ENCODE measurements at places on chromosomes 2 and 18.

GRCh38 chr2:188865681-188866080, 108.5 kb upstream of the COL3A1 start:
- DNase-seq, result no peak

DNA sequence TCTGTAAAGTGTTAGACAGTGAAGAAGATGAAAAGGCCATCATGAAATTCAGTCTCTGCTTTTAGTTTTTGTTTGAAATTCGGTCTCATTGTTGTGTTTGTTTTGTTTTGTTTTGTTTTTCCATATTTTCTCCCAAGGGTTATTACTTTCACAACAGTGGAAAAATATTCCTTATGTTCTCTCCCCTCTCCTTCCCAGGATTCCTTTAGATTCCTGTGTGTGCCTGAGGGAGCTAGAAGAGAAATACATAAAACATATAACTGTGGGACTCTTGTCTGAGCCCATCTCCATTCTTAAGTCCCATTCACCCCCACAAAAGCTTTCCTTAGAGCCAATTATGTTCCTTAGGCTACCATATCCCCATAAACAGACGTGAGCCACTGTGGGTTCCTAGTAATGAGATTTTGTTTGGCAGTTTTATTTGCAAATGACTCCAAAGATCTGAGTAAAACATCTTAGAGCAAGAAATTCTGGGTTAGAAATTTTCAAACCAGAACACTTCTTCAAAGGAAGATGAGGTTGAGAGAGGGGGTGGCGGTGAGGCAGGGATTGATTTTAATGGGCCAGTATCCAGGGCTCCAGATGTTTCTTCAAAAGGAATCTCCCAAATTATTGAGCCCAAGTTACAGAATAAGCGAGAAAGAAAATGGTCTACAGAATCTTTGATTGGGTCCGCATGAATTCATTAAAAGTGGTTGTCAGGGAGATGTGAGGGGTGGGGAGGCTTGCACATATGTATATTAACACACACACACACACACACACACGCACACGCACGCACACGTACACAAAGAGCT, 157.8 kb upstream of the TNP1 start:
- no peak for DNase-seq

DNA sequence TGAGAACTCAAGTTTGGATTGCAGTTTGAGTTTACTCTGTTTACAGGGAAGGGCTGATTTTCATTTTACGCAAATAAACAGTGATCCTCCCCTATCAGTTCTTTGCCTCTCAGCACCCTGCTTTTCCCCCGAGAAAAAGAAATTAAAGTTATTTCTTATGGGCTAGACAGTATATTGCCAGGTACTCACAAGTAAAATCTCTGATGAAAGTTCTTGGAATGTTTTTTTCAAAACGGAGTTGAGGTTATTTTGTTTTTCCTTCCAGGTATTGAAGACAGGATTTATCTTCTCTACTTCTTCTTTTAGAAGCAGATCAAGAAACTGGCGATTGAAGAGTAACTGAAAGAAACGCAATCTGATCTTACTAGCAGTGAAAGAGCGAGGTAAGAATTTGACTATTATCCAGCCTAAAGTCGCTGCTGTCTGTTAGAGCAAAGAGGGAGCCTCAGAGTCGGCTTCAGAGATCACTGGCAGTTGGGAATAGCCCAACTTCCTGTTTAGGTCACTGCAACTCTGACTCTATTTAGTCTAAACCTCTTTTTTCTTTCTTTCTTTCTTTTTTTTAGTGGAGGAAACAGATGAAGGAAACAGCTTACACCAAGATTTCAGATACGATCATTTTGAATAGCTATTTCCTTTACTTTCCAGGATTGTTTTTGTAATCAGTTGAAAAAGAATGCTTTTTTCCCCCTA, at the start of gene TFPI:
Gene TFPI (minus strand): TSS at position 425 of the 693 bp plus-strand sequence. CDS start 50,667 bp downstream, outside the sequence.
- no peak for DNase-seq

DNA sequence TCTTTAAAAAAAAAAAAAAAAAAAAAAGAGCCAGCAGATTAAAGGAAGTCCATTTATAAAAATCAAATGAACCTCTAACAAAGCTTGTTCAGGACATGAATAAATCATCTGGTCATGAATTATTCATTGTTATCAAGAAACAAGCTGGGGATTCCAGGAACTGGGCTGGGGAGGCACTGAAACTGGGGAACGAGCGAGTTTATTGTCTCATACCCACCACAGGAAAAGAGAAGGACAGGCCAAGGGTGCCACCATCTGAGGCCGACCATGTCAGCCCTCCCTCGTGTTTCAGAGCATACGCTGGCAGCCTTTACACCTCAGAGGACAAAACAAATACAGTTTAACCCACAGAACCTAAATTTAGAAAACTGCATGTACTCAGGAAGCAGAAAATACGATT, 164.2 kb downstream of the VWC2L start:
- no peak for DNase-seq

DNA sequence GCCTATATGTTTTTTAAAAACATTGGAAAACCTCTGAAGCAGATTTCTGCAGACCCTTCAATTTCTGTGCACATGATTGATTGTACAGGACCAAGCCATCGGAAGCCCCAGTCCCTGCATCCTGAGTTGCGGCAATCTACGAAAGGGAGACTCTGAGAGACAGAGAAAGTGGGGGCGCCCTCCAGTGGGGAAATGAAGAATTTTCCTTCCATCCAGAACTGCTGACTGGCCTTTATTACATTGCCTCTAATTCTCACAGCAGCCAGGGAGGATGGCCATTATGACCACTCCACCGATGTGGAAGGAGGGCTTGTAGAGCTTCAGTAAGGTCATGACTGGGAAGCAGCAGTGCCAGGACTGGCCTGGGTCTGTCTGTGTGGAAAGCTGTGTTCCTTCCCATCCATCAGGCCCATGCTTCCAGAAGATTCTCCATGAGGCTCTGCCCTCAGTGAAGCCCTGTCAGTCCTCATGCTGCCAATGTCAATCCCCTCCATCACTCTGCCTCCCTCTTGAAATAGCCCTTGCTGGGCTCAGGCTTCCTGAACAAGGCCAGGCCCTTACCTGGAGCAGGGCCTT, 20.0 kb upstream of the RESP18 start:
- DNase-seq, result peak; percentile 56

DNA sequence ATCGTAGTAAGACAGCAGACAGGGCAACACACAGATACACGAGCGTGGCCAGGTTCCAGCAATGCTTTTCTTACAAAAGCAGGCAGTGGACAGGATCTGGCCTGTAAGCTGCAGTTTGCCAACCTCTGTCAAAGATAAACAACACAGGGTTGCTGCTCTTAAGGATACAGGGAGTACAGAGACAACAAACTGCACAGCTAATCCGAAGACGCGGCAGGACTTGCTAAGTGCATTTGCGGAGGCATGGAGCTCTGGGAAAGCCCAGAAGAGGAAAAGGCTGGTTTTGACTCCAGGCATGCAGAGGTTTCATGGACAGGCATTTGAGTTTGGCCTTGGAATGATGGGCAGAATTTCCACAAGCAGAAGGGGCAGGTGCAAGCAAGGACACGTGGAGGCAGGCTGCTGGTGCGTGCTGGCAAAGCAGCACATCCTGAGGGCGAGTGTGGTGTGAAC, 24.4 kb downstream of the SERTAD2 start:
- no peak for DNase-seq

- no peak for DNase-seq
Measured at GRCh38 chr2:59462422-59463197, 1090.8 kb downstream of the BCL11A start.

GRCh38 chr2:201285499-201285898, 25.2 kb downstream of the CASP8 start:
- no peak for DNase-seq

DNA sequence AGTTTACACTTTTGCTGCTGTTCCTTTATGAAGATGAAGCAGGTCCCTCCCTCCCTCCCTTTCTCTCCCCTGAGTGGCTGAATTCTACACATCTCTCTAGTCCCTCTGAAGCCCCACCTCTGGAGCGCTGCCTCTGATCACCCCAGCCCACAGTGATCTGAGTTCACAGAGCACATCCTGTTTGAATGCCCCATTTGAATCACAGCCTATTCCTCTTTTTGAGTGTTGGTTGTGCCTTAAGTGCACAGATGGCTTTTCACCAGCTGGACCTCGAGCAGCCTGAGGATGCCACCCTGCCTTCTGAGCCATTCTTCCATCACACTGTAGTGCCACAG, 87.1 kb downstream of the ITGB1BP1 start:
- DNase-seq, result no peak

DNA sequence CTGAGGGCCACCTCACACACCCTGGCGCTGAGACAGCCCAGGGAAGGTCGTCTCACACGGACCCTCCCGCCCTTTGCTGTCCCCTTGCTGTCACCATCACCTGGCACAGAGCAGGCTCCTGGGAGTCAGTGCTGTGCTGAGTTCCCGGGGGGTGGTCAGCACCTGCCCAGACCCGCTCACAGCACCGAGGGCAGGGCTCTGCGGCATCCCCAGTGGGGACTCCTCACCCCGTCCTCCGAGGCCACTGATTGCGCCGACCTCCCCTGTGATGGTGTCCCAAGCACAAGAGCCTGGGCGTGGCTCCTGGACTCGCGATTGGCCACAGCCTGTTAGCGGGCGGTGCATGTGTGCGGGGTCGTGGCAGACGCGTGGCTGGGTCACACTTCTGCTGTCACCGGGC, 65.9 kb downstream of the NFATC1 start:
- DNase-seq, result no peak

DNA sequence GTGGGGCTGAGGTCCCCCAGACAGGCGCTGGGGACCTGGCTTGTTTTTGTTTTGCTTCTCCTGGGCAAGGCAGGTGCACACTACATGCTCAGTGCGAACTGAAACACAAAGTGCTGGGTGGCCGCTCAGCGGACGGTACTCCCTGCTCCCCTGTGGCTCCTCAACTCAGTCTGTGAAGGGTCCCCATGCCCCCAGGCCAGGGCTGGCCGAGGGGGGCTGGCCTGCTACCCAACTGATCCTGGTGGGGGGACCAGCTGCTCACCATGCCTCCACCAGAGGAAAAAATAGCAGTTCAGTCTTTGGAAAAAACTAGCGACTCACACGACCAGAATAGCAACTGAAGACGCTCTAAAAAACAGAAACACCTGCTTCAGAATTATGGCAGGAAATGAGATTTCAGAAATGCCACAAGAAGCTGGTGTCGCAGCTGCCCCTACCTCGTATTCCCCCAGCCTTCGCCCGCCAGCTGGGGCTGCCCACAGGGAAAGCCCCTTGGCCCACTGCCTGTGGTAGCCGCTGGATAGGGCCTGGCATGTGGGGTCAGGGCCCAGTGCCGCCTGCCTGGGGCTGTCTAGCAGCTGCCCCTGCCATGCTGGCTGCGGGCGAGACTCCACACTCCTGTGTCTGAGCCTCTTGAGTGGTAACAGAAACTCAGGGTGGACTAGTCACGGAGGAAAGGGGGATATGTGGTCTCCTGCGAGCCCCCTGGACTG, 43.7 kb downstream of the MEX3C start:
- peak; percentile 51 for DNase-seq

DNA sequence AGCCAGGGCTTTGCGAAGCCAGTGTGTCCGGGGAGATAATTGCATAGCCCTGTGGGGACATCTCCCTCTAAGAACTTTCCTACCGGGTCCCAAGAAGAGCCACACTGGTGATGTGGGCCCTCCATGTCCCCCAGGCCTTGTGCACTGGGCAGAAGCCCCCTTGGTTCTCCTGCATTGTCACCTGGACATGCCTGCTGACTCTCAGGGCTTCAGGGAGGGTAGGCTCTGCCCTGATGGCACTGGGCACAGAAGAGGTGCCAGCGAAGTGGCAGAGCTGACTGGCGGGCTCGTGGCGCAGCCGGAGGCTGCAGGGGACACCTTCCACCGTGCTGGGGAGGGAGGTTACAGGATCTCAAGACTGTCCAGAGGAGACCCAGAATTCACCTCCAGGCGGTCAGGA, 28.3 kb downstream of the GLI2 start:
- DNase-seq, result peak; percentile 26

- DNase-seq, result no peak
Measured at GRCh38 chr2:50491541-50492476, 540.1 kb downstream of the NRXN1 start.

GRCh38 chr2:135800513-135801460, 36.2 kb downstream of the LCT start:
- DNase-seq, result no peak

DNA sequence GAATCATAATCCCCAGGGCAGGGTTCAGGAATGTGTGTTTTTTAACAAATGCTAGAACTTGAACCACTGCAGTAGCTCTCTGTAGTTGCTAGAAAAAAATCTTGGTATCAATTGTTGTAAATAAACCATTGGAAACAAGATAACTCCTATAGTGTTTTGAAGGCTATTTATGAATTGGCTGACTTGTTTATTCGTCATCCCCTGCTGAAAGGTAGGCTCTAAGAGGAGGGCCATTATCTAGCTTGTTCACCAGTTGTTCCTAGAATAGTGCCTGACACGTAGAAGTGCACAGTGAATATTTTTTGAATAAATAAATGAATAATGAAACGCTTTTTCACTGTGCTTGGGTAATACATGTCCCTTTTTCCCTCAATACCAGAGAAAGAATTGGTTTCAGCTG, 211.4 kb downstream of the BABAM2 start:
- no peak for DNase-seq

DNA sequence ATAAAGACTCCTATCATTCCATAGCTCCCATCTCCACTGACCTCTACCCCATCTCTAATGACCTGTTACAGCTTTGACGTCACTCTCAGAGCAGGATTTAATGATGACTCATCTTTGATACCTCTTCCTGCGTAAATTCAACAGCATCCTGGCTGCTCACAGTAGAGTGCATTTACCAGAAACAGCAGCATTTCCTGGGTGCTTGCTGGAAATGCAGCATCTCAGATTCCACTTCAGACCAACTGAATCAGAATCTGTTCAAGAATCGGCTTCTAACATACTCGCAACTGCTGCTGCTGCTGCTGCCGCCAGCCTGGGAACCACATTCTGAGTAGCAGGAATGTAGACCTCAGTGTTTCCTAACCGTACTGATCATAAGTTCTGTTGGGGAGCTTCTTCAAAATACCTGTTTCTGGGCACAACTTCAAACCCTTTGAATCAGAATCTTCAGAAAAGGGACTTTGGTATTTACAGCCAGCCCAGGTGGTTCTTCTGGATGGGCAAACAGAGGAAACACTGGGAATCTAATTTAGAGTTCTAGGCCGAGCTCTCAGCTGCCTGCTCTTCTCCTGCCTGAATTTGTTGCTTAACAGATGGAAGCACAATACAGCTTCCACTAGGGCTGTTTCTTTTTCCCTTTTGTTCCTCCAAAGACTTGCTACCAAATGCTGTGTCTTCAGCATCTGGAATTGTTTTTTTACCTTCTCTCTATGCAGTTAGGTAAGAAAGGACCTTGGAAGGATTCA, 241.4 kb downstream of the NCKAP5 start:
- no peak for DNase-seq

DNA sequence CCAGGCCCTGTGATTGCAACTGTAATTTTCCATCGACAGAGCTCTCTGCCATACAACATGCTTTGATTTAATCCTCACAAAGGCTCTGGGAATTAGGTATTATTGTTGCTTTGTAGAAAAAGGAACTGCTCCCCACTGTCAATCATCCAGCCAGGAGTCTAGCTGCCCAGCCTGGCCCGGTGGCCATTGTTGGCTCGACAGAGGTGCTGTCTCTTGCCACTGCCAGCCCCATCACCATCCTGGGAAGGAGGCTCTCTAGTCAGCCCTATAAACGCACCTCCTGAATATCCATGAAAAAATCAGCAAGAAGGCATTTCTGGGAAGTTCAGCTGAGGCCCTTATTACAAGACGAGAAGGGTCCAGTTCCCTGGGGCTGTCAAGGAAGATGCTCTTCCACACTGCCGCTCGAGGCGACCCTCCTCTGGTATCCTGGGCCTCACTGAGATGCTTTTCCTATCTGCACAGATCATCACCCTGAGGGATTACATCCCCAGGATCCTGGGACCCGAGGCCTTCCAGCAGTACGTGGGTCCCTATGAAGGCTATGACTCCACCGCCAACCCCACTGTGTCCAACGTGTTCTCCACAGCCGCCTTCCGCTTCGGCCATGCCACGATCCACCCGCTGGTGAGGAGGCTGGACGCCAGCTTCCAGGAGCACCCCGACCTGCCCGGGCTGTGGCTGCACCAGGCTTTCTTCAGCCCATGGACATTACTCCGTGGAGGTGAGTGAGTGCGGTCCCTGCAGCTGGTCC, 71.0 kb downstream of the TPO start:
- DNase-seq, result no peak
